Uterus (tissue), 4 donors: ENCODE measurements at places on chromosomes 1 and 21.

DNA sequence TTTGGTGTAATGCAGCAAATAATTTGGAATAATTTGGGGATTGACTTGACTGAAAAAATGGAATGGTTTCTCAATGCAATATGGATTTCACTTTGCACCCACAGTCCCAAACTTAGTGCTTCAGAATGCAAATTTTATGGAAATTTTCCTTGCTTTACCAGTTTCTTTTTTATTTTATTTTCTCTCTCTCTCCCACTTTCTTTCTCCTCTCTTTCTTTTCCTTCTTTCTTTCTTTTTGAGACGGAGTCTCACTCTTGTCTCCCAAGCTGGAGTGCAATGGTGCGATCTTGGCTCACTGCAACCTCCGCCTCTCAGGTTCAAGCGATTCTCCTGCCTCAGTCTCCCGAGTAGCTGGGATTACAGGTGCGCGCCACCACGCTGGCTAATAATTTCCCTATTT lies 110.3 kb downstream of the KCNN3 start:
- H3K27ac ChIP-seq: no peak overlapping the region
- H3K4me3 ChIP-seq: no peak overlapping the region
- no peaks in the 10 kb centered on the region for H3K4me1 ChIP-seq
- peak; percentile 9 for DNase-seq

GRCh38 chr1:6788946-6789345 lies 3.7 kb downstream of the CAMTA1 start:
- no peaks in the 10 kb centered on the region for H3K36me3 ChIP-seq
- no peak overlapping the region for H3K4me3 ChIP-seq
- H3K27ac ChIP-seq: no peak overlapping the region
- DNase-seq: no peak

GRCh38 chr1:10617931-10618885 lies 143.5 kb downstream of the PEX14 start:
- peak; percentile 8 for DNase-seq
- no peaks in the 10 kb centered on the region for H3K4me1 ChIP-seq
- no peak overlapping the region for H3K27ac ChIP-seq
- H3K4me3 ChIP-seq: no peak overlapping the region
- no peaks in the 10 kb centered on the region for H3K36me3 ChIP-seq

DNA sequence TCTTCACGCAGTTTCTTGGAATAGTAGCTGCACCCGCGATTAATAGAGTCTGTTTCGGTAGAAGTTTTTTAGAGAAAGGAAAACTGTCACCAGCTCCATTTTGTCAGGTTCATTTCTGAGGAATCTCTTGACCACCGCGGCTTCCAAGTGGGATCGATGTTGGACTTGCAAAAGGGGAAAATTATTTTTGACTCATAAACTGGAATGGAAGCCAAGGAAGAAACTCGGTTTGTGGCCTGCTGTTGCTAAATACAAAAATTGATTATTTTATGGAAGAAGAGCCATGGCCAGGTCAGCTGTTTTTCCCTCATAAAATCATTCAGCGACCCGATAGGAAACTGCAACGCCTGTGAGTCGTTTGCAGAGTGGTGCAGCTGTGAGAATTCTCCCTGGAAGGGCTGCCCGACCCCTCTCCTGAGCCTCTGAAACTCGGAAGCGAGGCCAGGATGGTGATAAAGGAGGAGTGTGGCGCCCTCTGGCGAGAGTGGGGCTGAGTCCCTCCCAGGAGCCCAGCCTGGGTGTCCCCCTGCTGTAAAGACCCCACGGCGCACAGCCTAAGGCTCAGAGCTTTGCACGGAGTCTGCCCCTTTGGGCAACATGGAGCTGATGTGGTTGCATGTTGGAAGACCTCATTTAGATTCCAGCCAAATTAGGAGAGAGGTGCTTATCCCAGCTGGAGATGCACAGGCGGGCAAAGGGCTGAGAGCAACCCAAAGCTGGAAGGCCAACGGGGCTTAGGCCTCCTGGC lies 83.6 kb upstream of the SLC25A33 start:
- no peaks in the 10 kb centered on the region for H3K4me1 ChIP-seq

DNA sequence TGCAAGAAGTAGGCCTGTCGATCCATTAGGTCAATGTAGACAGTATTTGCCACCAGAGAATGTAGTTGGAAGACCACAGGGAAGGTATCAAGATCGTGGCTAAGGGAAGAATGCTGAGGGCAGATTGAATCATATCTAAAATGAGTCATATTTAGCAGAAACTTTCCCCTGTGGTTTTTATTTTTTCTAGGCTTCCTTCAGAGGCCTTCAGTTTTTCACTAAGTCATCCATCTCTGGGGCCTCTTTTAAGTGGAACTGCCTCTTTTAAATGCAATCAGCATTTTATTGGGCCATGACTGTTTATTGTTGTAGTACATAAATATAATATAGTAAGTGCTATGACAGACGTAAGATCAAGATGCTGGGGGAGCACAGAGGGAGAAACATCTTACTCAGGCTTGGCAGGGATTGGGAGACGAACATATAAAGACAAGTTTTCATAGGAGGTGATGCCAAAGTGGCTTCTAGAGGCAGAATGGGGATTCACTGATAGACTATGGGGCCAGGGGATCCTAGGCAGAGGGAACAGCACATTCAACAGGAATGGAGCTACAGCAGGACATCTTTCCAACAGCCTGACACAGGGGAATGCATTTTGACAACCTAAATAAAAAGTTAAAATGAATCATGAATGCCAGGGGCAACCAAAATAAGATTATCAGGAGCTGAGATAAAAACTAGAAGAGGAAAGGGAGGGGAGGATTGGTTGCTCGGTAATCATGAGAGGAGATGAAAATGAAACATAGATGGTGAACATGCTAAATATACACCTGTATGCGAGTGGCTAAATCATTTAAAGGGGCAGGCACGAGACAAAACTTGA lies 20.1 kb downstream of the UBE2U start:
- no peaks in the 10 kb centered on the region for H3K36me3 ChIP-seq
- no peak for DNase-seq
- H3K27ac ChIP-seq: no peak overlapping the region
- H3K4me3 ChIP-seq: no peak overlapping the region
- no peaks in the 10 kb centered on the region for H3K4me1 ChIP-seq

GRCh38 chr1:227890451-227891222 lies 57.1 kb downstream of the WNT9A start:
- H3K27me3 ChIP-seq: no peaks in the 10 kb centered on the region
- H3K36me3 ChIP-seq: no peaks in the 10 kb centered on the region
- peaks cover 8% of the 10 kb centered on the region for H3K4me1 ChIP-seq
- H3K27ac ChIP-seq: no peak overlapping the region
- DNase-seq: peak; percentile 12

GRCh38 chr1:205118752-205119151 lies 3.0 kb downstream of the RBBP5 start:
- H3K4me1 ChIP-seq: no peaks in the 10 kb centered on the region
- H3K4me3 ChIP-seq: no peak overlapping the region
- no peaks in the 10 kb centered on the region for H3K27me3 ChIP-seq
- no peak overlapping the region for H3K27ac ChIP-seq
- no peak for DNase-seq

GRCh38 chr1:83998498-83999315 lies at the start of gene TTLL7:
Gene TTLL7 (minus strand): TSS chr1:83999132. CDS start chr1:83952211, 46,921 bp downstream.
- no peaks in the 10 kb centered on the region for H3K4me1 ChIP-seq
- peak; percentile 62 for DNase-seq
- H3K27me3 ChIP-seq: no peaks in the 10 kb centered on the region
- peak within 1 kb of the TSS; percentile 61 for H3K4me3 ChIP-seq

DNA sequence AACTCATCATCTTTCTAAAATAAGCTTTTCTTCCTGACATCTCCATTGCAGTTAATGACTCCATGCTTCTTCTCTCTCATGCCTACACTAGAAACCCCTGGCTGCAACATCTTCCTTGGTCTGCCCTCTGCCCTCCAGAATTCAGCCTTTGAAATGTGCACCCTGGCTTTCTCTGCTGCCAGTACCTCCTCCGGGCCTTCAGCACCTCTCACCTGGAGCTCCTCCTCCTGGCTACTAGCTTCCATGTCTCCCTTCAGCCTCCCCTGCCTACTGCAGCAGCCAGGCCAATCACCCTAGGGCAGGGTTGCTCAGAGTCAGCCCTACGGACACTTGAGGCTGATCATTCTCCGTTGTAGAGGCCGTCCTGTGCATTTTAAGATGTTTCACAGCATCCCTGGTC lies 18.3 kb downstream of the SUSD4 start:
- DNase-seq: no peak
- no peak overlapping the region for H3K27ac ChIP-seq

DNA sequence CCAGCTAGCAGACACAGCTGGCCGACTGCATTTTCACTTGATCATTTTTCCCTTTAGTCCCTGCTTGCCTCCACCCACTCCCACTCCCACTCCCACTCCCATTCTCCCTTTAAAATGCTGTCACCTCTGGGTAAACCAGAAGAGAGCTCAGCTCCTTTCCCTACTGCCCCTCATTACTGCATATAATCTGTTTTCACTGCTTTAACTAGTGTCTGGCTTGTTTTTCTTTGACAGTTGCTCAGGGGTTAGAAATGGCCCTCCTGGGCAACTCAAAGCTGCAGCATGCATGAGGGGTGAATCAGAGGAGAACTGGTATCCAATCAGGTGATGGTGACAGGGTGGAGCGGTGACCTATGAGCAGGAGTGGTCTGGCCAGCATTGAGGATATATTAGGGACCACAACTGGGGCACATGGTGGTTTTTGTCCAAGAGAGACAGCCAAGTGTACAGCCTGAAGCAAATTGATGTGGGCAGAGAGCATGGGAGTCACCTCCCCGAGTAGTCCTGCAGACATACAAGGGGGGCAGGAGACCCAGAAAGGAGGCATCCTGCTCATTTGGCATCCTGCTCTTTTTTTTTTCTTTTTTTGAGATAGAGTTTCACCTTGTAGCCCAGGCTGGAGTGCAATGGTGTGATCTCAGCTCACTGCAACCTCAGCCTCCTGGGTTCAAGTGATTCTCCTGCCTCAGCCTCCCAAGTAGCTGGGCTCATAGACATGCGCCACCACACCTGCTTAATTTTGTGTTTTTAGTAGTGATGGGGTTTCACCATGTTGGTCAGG lies 42.6 kb upstream of the SRSF10 start:
- H3K4me1 ChIP-seq: no peaks in the 10 kb centered on the region
- DNase-seq: peak; percentile 61
- H3K4me3 ChIP-seq: no peak overlapping the region
- H3K27me3 ChIP-seq: no peaks in the 10 kb centered on the region

GRCh38 chr1:148161053-148161901 lies 9.2 kb upstream of the NBPF11 start:
- no peak overlapping the region for H3K4me3 ChIP-seq
- no peak overlapping the region for H3K27ac ChIP-seq
- H3K4me1 ChIP-seq: no peaks in the 10 kb centered on the region
- no peaks in the 10 kb centered on the region for H3K36me3 ChIP-seq
- no peaks in the 10 kb centered on the region for H3K27me3 ChIP-seq

DNA sequence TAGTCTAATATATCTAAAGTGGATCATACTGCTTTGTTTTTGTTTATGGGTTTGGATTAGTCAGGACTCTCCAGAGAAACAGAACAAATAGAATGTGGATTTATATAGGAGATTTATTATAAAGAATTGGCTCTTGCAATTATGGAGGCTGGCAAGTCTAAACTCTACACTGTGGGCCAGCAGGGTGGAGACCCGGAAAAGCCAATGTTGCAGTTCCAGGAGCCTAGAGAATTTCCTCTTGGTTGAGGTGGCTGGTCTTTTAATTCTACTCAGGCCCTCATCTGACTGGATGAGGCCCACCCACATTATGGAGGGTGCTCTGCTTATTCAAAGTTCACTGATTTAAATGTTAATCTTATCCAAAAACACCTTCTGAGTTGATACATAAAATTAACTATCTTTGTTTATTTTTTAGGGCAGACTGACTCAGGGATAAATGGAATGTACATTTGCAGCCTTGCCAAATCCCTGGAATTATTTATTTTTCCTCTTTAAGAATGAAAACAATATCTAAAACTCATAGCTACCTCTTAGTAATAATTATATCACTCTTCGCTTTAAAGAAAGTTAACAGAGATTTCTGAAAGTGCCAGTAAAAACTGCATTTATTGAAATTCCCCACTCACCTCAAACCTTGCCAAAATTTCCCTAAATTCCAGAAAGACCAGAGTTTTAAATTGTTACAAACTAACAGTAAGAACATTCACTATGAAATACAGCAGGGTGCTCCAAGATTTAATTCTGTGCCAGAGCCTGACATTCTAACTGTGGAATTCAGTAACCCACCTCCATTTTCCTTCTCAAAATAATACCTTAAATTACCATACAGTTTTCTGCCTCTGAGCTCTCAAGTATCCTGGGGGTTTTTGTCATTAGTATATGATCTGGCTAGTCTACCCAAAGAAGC lies 36.6 kb upstream of the SSX2IP start:
- no peak overlapping the region for H3K4me3 ChIP-seq
- no peaks in the 10 kb centered on the region for H3K4me1 ChIP-seq
- peak overlapping the region; percentile 40 for H3K27ac ChIP-seq

- no peak overlapping the region for H3K4me3 ChIP-seq
- H3K4me1 ChIP-seq: peaks cover 25% of the 10 kb centered on the region
- DNase-seq: no peak
- peak overlapping the region; percentile 93 for H3K27ac ChIP-seq
- no peaks in the 10 kb centered on the region for H3K36me3 ChIP-seq
- H3K27me3 ChIP-seq: no peaks in the 10 kb centered on the region
Measured at GRCh38 chr1:234545517-234546386, 64.2 kb downstream of the IRF2BP2 start.

- H3K36me3 ChIP-seq: no peaks in the 10 kb centered on the region
- peak overlapping the region; percentile 77 for H3K4me3 ChIP-seq
- H3K27me3 ChIP-seq: no peaks in the 10 kb centered on the region
- DNase-seq: no peak
- no peaks in the 10 kb centered on the region for H3K4me1 ChIP-seq
Measured at GRCh38 chr1:10693497-10694273, 102.8 kb downstream of the CASZ1 start.

- H3K4me3 ChIP-seq: no peak overlapping the region
- no peaks in the 10 kb centered on the region for H3K36me3 ChIP-seq
- DNase-seq: peak; percentile 18
- no peaks in the 10 kb centered on the region for H3K4me1 ChIP-seq
Measured at GRCh38 chr1:178727014-178727895, 2.2 kb downstream of the RALGPS2 start.

GRCh38 chr1:9417695-9418094 lies 121.6 kb upstream of the SLC25A33 start:
- peaks cover 4% of the 10 kb centered on the region for H3K4me1 ChIP-seq
- no peaks in the 10 kb centered on the region for H3K36me3 ChIP-seq
- DNase-seq: no peak
- H3K4me3 ChIP-seq: no peak overlapping the region
- H3K27ac ChIP-seq: no peak overlapping the region

- no peaks in the 10 kb centered on the region for H3K4me1 ChIP-seq
- H3K27ac ChIP-seq: no peak overlapping the region
Measured at GRCh38 chr21:42160111-42160721, 58.7 kb upstream of the ABCG1 start.
